Fibroblast of villous mesenchyme (primary cell): ENCODE measurements at places on chromosomes 12 and 14. TPM values are rescaled to one million over a fixed set of nuclear protein-coding genes. Genes with fewer than 3 reads are reported as not detected.

GRIN2B gene
- total RNA-seq: under 0.01 TPM in 1 of 2 replicates, not detected in the other

TMEM253 gene
- 0.64 TPM in 1 of 2 replicates, not detected in the other for total RNA-seq

BBOF1 gene
- 8.2 and 11.9 TPM in 2 replicates for total RNA-seq

MAP1LC3B2 gene
- total RNA-seq: 0.32 and 0.43 TPM in 2 replicates

KRT86 gene
- under 0.01 TPM in 1 of 2 replicates, not detected in the other for total RNA-seq

HRK gene
- total RNA-seq: under 0.01 TPM in 1 of 2 replicates, not detected in the other

GYS2 gene
- total RNA-seq: not detected in 2 replicates

- DNase-seq: no peak
Measured at GRCh38 chr12:68482014-68482413, 128.7 kb upstream of the RAP1B start.

- DNase-seq: no peak
Measured at GRCh38 chr12:230925-231671, 17.1 kb upstream of the SLC6A12 start.

GRCh38 chr14:64035143-64035542, 182.3 kb downstream of the SYNE2 start:
- DNase-seq: peak; percentile 61

GRCh38 chr12:68037616-68038255, 48.5 kb downstream of the IFNG-AS1 start:
- DNase-seq: no peak

GRCh38 chr12:57319678-57320469, 68.9 kb upstream of the STAC3 start:
- DNase-seq: peak; percentile 37

DNA sequence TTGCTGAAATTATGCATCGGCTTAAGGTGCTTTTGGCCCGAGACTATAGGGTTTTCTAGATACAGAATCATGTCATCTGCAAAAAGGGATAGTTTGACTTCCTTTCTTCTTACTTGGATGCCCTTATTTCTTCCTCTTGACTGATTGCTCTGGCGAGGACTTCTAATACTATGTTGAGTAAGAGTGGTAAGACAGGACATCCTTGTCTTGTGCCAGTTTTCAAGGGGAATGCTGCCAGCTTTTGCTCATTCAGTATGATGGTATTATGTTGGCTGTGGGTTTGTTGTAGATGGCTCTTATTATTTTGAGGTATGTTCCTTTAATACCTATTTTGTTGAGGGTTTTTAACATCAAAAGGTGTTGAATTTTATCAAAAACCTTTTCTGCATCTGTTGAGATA, 8.3 kb downstream of the BMAL2 start:
- no peak for DNase-seq

DNA sequence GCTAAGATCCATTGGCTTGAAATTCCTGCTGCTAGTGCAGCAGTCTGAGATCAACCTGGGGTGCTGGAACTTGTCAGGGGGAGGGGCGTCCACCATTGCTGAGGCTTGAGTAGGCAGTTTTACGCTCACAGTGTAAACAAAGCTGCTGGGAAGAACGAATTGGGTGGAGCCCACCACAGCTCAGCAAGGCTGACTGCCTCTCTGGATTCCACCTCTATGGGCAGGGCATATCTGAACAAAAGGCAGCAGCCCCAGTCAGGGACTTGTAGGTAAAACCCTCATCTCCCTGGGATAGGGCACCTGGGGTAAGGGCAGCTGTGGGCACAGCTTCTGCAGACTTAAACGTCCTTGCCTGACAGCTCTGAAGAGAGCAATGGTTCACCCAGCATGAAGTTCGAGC, 191.7 kb downstream of the ALG10B start:
- no peak for DNase-seq

GRCh38 chr12:50132505-50133135, 20.6 kb downstream of the COX14 start:
- peak; percentile 60 for DNase-seq

DNA sequence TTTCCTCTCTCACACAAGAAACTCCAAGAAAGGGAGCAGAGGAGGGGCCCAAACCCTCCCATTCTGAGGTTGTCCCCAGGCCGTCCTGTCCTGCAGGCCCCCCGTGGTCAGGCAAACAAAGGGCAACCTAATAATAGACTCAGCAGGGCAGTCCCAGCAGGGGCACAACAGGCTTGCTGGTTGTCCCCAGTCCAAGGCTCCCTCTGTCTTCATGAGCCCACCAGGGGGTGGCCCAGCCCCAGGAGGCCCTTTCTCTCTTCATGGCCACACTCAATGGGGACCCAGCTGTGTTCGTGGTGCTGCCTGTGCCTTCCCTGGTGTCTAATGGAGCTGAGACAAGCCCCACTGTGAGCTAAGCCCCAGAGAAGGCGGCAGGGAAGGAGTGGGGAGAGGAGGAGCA, 359.9 kb downstream of the ADGRD1 start:
- no peak for DNase-seq

- no peak for DNase-seq
Measured at GRCh38 chr12:97940629-97941028, 478.0 kb downstream of the RMST start.

DNA sequence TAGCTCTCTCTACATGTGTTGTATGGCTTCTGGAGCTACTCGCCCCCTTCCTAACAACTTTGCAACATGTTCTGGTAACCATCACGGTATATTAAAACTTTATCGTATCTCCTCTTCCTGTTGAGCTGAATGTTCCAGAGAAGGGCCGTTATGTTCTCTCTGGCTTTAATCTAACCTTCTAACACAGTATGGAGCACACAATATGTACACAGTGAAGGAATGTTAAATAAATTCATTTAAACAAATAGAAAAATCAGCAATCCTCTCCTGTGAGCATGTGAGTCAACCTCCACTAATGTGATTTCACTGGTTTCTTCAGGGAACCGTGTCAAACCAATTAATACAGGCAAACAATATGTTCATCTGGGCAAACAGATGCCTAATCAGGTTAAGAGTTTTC, 319.5 kb upstream of the OR4E1 start:
- DNase-seq: no peak

GRCh38 chr12:57135527-57136326, 7.4 kb downstream of the LRP1 start:
- DNase-seq: peak; percentile 84
